Erythroblast (primary cell): ENCODE measurements at places on chromosomes 4 and X.

DNA sequence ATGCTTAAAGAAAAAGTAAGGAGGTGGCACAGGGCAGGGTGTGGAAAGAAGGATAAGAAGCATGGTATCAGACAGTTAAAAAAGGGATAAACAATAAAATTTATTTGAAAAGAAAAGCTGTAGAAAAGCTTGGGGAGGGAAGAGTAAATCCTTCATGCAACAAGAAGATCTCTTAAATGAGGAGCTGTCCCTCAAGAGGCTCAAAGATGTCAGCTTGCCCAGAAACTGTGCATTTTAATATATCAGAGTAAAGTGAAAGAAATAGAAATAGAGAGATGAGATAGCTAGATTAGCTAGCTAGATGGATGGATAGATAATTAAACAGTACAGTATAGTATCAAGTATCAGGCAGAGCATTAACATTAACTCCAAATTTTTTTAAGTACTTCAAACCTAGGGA is 170.3 kb downstream of the LDB2 start:
- no peak for DNase-seq

DNA sequence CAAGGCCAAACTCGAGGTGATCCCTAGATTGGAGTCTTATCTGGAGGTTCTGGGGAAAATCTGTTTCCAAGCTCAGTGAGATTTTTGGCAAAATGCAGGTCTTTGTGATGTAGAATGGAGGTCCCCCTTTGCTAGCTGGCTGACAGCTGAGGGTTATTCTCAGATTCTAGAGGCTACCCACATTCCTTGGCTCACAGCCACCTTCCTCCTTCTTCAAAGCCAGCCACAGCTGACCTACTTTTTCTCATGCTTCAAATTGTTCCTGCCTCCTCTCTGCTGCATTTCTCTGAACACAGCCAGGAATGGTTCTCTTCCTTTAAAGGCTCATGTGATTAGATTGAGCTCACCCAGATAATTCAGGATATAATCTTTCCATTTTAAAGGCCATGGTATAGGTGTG is 86.9 kb downstream of the VCX3A start:
- no peak for DNase-seq

DNA sequence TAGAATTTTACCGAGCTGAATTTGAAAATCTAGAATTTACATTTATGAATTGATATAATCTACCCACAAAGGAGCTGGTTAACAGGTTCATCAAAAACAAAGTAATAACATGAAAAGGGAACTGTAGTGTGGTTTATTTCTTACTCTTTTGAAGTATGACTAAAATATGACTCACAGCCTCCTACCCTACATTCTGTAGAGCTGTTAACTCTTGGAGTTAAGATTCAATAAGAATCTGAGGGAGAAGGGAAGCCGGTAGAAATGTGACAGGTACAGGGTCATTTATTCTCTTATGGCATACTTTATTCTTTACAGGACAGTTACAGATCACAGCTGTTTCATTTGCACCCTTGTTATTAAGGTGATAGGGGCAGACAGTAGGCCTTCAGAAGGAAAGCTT is 132.2 kb upstream of the FAM47B start:
- no peak for DNase-seq

GRCh38 chrX:120464411-120464810 is 4.7 kb downstream of the LAMP2 start:
- DNase-seq: peak; percentile 8

DNA sequence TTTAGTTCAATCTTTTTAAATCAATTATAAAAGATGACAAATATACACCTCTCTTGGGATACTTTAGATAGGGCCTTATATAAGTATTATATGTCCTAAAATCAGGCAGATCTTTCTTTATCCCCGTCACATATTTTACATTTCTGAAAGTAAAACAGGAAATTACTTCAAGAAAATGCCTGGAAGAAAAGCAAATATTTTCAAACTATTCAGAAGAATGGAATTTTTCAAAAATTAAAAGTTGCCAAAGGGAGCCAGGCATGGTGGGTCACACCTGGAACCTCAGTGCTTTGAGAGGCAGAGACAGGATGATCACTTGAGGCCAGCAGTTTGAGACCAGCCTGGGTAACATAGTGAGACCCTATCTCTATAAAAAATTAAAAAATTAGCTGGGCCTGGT is 34.4 kb downstream of the MGARP start:
- DNase-seq: no peak
